ENCODE measurements at places on chromosomes 4 and X.

DNA sequence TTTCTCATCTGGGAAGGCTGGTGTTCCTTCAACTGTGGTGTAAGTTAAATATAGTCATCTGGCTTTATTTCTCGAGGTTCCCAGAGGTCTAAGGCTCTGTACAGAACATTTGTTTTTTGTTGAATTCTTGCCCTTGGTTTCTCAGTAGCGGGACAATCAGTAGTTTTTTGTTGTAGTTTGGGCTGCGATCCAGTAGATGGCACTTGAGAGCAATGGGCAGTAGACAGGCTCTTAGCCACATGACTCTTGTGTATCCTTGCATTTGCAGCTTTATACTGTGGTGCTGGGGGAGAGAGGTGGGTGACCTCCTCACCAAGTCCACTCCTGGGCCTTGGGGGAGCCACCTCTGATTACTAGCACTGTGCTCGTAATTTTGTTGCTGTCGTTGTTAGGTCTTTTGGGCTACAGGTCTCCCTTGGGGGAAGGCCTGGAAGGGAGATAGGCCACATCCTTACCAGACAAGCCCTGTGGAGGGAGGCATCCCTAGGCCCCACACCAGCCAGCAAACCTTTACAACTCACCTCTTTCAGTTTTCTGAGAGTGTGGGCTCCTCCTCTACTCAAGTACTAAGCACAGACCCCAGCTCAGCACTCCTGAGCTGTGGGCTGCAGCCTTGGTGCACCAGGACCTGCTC is 8.1 kb downstream of the ETDB start:
- no peak overlapping the region for H3K4me3 ChIP-seq
- H3K36me3 ChIP-seq = no peaks in the 10 kb centered on the region
- H3K27me3 ChIP-seq = no peaks in the 10 kb centered on the region

GRCh38 chrX:46204721-46205422 is 340.3 kb downstream of the ZNF674 start:
- no peaks in the 10 kb centered on the region for H3K36me3 ChIP-seq
- H3K27ac ChIP-seq = no peak overlapping the region
- no peaks in the 10 kb centered on the region for H3K27me3 ChIP-seq
- no peak for DNase-seq

- no peak overlapping the region for H3K4me3 ChIP-seq
- H3K27me3 ChIP-seq = no peaks in the 10 kb centered on the region
- H3K4me1 ChIP-seq = no peaks in the 10 kb centered on the region
- no peak overlapping the region for H3K27ac ChIP-seq
Observed at GRCh38 chrX:112714357-112714918, 34.7 kb upstream of the LHFPL1 start.

DNA sequence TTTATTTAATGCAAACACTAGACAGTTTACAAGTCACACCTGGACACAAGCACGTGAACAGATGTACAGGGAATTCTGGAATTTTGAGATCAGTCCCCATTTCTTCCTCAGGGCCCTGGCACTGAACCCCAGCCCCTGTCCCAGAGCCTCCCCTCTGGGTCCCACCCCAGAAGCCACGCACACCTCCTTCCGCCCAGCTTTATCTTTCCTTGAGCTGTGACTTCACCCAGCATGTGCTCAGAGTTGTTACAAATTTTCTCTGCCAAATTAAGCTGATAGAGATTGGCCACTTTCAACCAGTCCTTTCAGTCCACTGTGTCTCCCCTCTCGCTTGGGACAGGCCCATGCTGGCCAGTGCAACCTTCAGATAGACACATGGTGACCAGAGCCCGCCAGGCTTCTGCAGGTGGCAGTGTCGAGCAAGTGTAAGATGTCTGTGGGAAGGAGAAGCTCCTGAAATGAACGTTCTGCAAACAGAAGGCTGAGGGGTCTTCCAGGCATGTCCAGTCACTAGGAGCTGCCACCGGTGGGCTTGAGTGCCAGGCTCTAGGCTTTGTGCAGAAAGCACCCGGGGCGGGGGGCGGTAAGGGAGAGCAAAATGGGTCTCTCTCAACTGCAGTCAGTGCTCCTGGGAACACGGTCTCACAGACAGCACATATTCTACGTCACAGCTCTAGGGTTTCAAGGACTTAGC is 73.3 kb downstream of the MTMR1 start:
- DNase-seq = no peak
- no peaks in the 10 kb centered on the region for H3K4me1 ChIP-seq
- H3K4me3 ChIP-seq = no peak overlapping the region
- no peaks in the 10 kb centered on the region for H3K27me3 ChIP-seq
- H3K36me3 ChIP-seq = peaks cover 9% of the 10 kb centered on the region

GRCh38 chr4:12409507-12410190 is 981.0 kb upstream of the HS3ST1 start:
- no peak overlapping the region for H3K27ac ChIP-seq
- no peaks in the 10 kb centered on the region for H3K4me1 ChIP-seq
- DNase-seq = no peak
- H3K4me3 ChIP-seq = no peak overlapping the region
- no peaks in the 10 kb centered on the region for H3K36me3 ChIP-seq

GRCh38 chrX:123487236-123487635 is 245.6 kb downstream of the THOC2 start:
- no peaks in the 10 kb centered on the region for H3K4me1 ChIP-seq
- no peak overlapping the region for H3K4me3 ChIP-seq
- no peaks in the 10 kb centered on the region for H3K36me3 ChIP-seq
- H3K27ac ChIP-seq = no peak overlapping the region
- no peak for DNase-seq
- no peaks in the 10 kb centered on the region for H3K27me3 ChIP-seq

GRCh38 chr4:53059871-53060270 is 197.8 kb downstream of the RASL11B start:
- H3K27me3 ChIP-seq = no peaks in the 10 kb centered on the region
- H3K4me1 ChIP-seq = no peaks in the 10 kb centered on the region
- no peak overlapping the region for H3K27ac ChIP-seq
- no peak overlapping the region for H3K4me3 ChIP-seq
- no peaks in the 10 kb centered on the region for H3K36me3 ChIP-seq

DNA sequence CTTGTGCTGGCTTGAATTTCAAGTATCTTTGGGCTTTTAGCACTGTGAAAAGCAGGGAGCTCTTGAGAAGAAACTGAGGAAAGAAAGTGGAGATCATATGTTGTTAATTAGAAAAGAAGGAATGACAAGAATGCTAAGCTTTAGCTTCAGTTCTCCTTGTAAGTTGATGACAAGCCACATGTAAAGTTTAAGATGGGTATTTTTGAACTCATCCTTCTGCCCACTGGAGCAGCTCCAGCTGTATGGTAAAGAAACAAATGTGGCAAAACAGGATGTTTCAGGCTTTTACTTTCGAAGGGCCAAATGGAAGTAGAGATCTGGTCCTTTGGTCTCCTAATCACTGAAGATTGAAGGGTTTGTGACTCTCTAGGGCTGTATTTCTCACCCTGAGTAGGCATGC is 137.8 kb downstream of the GUCY2F start:
- no peak for DNase-seq
- H3K27ac ChIP-seq = no peak overlapping the region
- no peak overlapping the region for H3K4me3 ChIP-seq
- no peaks in the 10 kb centered on the region for H3K36me3 ChIP-seq
- no peaks in the 10 kb centered on the region for H3K4me1 ChIP-seq
